Activated T-helper 1 cell treated with anti-CD3 and anti-CD28 coated beads, Interleukin-12 subunit alpha, Interleukin-12 subunit beta, Interleukin-2, Interleukin-4 antibody, amounts not matched to agents 30 ng/mL and 10 ng/mL and 1 ng/mL, durations not matched to agents 14 hours and 24 hours and 36 hours (primary cell): ENCODE measurements at places on chromosomes 1 and 21.

DNA sequence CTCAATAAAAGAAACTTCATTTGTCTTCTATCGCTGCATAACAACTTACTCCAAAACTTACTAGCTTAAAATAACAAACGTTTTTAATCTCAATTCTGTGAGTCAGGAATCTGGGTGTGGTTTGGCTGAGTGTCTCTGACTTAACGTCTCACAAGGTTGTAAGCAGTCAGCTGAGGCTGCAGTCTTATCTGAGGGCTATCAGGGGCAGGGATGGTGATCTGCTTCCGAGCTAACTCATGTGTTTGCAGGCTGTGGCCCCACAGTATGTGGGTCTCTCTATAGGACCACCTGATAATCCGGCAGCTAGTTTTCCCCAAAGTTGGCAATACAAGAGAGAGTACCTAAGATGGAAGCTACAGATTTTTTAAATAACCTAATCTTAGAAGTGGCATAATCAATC is 234.2 kb upstream of the FGGY start:
- DNase-seq: no peak

DNA sequence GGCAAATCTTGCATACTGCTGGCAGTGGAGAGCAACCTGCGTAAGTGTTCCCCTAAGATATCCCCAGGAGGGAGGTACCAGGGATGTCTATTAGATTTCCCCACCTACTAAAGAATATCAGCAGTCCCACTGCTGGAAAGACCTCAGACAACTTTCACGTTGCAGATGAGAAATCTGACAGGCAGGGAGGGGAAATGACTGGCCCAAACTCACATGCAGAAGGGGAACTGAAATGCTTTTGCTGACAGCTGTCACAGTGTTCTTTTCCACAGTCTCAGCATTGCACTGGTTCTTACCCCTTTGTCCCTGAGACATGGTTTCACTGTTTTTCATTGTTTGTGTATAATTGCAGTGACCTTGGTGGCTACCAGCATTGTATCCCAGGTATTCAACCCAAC is 84.8 kb upstream of the ATP1A1 start:
- no peak for DNase-seq

- no peak for DNase-seq
Measured at GRCh38 chr1:247535402-247535801, 838 bp downstream of the OR2C3 start.

DNA sequence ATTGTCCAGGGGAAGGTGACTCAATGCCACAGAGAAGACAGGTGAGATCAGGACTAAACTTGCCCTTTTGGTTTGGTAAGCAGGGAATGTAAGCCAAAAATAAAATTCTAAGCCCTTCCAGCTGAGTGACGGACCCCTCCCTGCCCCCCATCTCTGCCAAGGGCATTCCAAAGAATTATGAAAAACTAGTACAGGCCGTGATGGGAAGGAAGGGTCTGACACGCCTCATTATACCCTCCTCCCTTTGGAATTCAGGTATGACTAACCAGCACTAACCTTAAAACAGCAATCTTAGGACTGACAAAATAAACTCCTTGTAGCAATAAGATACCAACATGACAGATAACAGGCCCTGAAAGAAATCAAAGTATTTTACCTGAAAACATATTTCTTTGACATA is 99.6 kb downstream of the GABPA start:
- DNase-seq: no peak

DNA sequence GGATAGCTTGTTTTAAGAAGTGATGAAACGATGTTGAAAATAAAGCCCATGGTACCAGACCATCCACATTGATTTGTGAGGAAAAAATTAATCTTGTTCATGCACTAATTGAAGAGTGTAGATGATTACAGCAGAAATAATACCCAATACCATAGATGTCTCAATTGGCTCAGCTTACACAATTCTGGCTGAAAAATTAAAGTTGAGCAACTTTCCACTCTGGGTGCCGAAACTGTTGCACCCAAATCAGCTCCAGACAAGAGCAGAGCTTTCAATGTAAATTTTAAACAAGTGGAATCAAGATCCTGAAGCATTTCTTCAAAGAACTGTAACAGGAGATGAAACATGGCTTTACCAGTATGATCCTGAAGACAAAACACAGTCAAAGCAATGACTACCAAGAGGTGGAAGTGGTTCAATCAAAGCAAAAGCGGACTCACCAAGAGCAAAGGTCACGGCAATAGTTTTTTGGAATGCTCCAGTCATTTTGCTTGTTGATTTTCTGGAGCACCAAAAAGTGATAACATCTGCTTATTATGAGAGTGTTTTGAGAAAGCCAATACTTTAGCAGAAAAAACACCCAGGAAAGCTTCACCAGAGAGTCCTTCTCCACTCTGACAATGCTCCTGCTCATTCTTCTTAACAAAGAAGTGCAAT is 16.1 kb upstream of the KCNA3 start:
- no peak for DNase-seq

DNA sequence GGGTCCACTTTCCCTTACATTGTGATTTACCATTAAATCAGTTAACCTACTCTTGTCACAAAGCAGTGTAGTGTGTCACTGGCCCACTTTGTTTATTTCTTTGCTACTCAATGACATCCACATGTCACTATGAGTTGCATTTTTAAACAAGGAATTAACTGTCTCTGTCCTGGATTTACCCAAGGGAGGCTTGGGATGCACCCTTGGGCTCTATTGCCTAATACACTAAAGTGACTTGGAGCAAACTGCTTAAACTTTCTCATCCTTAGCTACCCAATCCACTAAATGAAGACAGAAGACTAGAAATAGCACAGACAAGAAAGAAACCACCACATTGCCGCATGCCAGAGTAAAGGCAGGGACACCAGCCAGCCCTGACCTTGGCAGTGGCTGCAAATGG is 136.2 kb upstream of the TIAM1 start:
- DNase-seq: no peak

DNA sequence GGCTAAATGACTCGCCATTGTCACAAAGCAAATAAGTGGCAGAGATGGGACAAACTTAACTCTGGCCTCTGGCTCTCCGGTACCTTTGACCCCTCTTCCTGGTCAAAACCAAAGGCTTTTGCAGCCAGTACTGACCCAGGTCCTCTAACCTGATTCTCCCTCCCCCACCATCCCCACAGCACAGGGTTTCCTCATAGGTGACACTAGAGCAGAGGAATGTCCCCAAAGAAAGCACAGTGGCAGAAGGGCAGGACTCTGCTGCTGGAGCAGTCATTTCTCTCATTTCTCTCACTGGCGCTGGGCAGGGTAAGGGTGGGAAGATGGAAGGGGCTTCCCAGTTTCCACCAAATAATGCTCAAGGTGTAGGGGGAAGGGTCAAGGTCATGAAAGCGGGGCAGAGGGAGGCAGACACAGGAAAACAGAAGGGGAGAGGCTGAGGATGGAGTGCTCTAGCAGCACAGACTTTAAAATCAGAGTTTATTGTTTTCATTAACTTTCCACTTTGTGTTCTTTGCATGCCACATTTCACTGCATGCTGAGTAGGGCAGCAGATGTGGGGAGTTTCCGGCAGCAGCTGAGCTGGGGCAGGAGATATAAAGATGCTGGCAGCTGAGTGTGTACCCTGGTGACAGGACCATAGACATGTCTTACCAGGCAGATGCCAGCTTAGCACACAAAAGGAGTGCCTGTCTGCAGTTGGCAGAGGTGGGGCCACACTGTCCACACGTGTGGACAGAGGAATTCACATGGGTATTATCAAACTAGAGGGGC is 80.5 kb downstream of the FAM78B start:
- no peak for DNase-seq
